ENCODE measurements at places on chromosomes 3 and 15.

- no peak for DNase-seq
These were observed 35.4 kb upstream of the ESYT3 start for GRCh38 chr3:138398791-138399575.

GRCh38 chr3:23071758-23072157 lies 131.4 kb upstream of the UBE2E2 start:
- DNase-seq: no peak

GRCh38 chr3:187082758-187083375 lies 56.4 kb downstream of the RPL39L start:
- DNase-seq: no peak

GRCh38 chr15:52234596-52235541 lies 43.7 kb upstream of the GNB5 start:
- DNase-seq: no peak

DNA sequence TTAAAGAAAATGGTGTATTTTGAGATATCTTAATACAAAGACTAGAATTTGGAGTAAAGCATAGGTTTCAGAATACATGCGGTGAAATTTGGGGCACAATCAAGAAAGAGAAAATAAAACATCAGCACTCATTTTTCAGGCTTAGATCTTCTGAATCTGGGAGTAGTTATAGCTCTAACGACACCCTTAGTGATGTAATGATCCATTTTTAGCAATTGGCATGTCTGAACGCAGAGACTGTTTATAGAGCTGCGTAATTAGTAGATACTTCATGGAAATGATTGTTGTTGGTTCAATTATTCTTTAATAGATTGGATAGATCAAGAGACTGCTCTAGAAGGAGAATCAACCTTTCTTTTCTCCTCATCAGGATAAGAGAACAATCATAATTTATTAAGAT lies 47.5 kb upstream of the SNRK start:
- no peak for DNase-seq

- DNase-seq: no peak
These were observed 55.3 kb upstream of the P2RY1 start for GRCh38 chr3:152779653-152780052.

- no peak for DNase-seq
These were observed 13.8 kb downstream of the ATP10A start for GRCh38 chr15:25849157-25849921.

DNA sequence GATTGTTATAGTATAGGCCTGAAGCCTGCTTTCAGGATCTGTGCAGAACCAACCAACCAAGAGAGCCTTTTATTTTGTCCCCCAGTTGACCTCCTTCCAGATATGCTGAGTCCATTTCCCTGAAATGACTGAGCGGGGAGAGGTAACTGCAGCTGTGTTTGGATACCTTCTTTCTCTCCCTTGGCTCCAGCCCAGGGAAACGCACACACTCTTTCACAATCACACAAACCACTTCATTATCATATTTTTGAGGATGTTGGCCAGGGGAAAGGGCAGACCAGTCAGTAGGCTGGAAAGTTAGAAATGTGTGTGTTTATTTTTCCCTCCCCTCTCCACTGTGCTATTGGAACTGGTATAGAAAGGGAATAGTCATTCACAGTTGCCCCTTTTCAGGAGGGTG lies 417.7 kb upstream of the TBL1XR1 start:
- no peak for DNase-seq

DNA sequence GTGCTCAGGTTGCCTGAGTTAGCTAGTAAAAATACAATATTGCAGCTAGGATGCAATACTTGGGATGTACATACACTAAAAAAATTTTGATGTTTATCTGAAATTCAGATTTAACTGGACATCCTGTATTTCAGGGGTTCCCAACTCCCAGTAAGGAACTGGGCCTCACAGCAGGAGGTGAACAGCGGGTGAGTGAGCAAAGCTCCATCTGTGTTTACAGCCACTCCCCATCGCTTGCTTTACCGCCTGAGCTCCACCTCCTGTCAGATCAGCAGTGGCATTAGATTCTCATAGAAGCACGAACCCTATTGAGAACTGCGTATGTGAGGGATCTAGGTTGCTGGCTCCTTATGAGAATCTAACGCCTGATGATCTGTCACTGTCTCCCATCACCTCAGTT lies 285.1 kb upstream of the PROK2 start:
- no peak for DNase-seq

DNA sequence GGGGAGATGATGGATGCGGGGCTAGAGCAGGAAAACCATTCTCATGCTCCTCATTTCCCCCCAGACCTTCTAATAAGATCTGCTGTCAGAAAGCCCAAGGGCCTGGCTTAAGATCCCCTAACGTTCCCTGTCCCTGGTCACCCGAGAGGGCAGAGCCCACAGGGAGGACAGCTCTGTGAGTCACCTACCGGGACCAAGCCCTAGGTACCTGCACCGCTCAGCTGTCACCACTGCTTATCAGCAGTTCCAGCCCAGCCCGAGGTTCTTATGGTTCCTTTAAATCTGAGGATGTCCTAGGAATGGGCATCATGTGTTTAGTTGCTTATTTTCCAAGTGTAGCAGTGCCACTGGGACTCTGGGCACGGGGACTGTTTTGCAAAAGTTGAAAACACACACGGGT lies 53.0 kb downstream of the ATP10A start:
- DNase-seq: no peak

GRCh38 chr3:169659096-169659819 lies 4.3 kb downstream of the MECOM start:
- no peak for DNase-seq

DNA sequence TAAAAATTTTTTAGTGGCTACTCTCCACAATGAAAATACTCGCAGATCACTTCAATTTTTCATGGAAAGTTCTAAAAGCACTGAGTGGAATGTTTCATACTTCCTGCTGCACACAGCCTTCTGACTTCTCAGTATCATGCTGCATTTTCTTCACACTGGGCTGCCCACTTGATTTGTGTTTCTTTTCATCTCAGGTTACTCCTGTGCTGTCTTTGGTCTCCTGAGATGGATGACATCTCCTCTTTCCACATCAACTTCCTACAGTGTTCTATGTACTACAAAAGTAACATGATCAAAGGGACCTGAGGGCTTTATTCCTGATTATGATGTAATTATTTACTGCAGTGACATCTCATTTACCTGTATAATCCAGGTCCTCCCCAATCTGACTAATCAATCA lies 927.7 kb downstream of the ROBO2 start:
- DNase-seq: no peak

DNA sequence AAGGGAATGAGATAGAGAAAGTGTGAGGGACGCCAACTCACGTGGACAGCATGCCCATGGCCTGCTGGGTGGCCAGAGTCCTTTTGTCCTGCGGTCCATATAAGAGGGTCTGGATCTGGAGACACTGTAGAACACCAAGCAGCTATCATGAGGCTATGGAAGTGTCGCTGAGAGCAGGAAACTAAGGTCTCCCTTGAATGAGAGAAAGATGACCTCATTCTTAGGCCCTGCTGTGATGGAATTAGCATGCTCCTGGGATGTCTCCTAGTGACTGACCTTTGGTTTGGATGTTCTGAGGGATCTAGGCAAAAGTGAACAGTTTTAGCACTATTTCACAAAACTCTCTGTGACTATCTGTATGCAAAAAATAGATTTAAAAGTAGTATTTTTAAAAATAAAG lies 34.4 kb downstream of the SYNM start:
- no peak for DNase-seq

DNA sequence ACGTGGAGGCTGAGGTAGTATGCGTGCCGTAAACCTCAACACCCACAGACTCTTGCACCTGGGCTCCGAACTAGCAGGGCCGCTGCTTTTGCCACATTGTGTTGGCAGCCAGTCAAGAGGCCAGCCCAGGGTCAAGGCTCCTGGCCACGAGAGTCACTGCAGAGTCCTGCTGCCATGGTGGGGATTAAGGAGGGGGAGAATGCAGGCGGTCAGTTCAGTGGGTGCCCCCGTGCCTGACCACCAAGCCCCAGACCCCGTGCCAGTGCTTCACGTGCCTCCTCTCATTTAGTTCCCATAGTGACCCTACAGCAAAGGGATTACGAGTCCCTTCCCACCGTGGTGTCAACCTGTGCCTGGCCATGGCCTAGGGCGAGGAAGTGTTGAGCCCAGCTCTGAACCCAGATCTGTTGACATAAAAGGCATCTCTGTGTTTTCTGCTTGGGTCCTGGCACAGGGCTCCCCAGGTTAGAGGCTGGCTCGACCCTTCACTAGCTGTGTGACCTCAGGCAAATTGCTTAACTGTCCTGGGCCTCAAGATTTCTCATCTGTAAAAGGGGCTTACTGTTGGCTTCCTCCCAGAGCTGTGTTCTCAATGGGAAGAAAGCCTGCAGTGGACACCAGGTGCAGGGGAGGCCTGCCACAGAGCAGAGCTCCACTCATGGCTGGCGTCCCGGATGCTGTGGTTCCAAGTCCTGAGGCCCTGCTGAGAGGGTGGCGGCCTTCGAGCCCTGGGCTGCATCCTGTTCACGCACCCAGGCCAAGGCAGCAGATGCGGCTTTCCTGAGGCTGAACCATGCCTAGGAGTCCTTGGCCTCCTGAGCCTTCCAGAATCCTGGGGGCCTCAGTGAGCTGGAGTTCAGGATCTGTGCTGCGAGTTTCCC lies 32.8 kb downstream of the FBLN2 start:
- no peak for DNase-seq

DNA sequence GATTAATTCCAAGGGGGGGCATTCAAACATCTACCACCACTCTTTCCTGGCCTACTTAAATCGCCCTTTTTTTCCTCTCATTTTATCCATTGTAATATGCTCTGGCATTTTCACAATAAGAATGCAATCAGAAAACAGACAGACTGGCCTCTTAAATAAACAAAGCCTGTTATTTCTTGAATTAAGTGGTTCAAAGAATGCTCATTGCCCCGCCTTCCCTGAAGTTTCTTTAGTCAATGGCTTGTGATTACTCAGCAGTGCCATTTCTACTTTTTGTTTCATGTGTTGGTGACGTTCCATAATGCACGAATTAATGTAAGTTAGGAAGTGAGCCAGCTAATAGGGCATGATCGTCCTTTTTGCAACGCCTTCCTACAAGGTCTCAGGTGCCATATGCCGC lies 68.0 kb downstream of the FBN1 start:
- DNase-seq: no peak

GRCh38 chr15:67741308-67741707 lies 84.0 kb upstream of the SKOR1 start:
- no peak for DNase-seq

GRCh38 chr3:191282251-191283185 lies 46.7 kb upstream of the CCDC50 start:
- DNase-seq: no peak

DNA sequence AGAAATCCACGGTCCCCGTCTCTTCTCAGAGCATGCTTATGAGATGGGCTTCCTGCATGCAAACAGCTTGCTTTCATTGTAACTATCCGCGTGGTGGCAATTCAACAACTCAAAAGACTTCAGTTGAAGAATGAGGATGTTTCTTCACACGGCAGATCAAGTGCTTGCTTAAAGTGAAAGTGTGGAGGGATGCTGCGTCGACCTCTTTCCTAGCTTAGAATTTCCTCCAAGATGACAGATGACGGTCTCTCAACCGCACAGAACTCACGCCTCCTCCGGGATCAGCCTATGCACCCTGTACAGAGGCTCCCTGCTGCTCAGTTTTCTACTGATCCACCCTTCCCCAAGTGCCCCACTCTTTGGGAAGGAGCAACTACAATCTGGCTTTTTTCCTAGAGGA lies 47.8 kb downstream of the PCSK6 start:
- DNase-seq: no peak

DNA sequence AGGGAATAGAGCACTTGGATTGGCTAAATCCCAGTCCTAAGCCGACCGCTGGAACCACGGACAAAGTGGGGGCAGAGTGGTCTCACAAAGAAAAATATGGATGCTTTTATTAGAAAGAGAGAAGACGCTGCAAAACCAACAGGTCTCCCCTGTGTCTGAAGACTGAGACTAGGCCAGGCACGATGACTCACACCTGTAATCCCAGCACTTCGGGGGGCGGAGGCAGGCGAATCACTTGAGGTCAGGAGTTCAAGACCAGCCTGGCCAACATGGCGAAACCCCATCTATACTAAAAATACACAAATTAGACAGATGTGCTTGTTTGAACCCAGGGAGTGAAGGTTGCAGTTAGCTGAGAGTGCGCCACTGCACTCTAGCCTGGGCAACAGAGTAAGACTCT lies 61.8 kb downstream of the ZDHHC19 start:
- DNase-seq: no peak

GRCh38 chr3:55252921-55253320 lies 234.2 kb downstream of the WNT5A start:
- no peak for DNase-seq

- peak; percentile 18 for DNase-seq
These were observed 372.3 kb downstream of the SV2B start for GRCh38 chr15:91472316-91472756.

DNA sequence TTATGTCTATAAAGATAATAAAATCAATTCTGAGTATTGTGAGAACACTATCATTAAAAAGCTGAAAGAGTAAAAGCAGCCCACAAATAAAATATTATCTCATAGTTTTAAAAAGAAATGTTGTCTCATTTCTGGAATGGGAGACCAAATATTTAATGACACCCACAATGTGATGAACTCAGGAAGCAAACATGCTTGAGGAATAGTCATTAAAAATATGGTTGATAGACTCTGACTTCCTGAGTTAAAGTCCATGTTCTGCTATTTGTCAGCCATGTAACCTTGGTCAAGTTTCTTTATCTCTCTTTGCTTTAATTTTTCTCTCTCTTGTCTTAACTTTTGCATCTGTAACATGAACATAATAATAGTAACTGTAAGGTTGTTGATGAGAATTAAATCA lies 35.5 kb upstream of the CHMP2B start:
- DNase-seq: no peak

- no peak for DNase-seq
These were observed 67.8 kb upstream of the SLC24A5 start for GRCh38 chr15:48052946-48053345.

DNA sequence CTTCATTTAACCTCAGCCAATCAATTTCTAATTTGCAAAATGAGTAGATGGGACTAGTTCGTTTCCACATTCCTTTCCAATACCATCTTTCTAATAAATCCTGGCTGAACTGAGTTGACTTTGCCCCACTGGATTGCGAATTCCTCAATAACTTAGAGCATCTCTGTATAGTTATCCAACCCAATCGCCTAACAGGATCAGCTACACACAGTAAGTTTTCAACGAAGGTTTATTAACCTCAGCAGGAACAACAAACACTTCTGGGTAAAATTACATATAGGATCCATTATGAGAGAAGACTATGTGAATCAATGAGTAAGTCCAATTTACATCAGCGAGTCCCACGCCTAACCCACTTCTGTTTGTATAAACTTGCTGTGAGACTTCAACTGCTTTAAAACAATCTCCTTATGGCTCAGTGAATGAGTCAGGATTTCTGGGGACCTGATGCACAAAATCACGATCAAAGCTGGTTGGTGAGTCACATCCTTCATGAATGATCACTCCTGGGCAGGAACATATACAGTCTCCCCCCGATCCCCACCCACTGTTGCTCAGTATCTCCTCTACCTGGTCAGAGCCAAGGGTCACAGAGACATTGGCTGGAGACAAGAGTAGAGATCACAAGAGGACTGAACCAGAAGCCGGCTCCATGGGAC lies 142.8 kb downstream of the EDEM1 start:
- DNase-seq: no peak

- no peak for DNase-seq
These were observed 5.3 kb downstream of the SNUPN start for GRCh38 chr15:75620058-75620820.

- no peak for DNase-seq
These were observed 277.1 kb upstream of the GBE1 start for GRCh38 chr3:82038556-82038955.
